ENCODE measurements at places on chromosomes 3 and 15.

DNA sequence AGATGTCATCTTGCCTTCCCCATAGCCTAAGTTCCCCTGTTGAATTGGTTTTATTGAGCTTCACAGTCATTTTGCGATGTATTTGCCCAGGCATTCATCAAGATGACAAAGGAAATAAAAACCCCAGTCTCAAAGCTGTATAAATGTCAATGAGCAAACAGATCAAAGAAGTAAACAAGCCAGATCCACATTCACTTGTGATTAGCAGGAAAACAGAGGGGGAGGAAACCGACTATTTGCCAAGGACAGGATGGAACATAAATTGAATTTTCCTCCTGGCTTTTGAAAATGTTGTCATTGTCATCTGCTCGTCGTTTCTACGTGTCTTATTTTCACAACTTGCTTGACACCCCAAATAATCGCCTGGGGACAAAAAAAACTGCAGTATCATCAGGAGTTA lies 83.5 kb downstream of the SV2B start:
- DNase-seq = no peak

- no peak for DNase-seq
These were observed 123.8 kb downstream of the SV2B start for GRCh38 chr15:91223863-91224262.

GRCh38 chr3:154193000-154193615 lies 71.9 kb downstream of the ARHGEF26 start:
- DNase-seq = no peak

DNA sequence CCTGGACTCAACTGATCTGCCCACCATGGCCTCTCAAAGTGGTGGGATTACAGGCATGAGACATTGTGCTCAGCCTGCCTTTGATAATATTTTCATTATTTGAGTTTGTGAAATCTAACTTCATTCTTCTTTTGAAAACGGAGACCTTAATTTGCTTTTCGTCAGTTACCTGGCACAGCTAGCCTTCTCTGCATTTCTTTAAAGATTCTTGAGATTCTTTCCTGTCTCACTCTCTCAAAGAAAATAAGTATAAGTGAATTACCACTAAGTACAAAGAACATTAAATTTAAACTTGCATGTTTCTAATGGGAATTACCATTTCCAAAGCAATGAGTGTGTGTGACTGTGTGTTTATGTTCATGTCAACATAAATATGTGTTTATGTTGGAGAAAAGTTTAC lies 187.9 kb downstream of the NFKBIZ start:
- DNase-seq = no peak

DNA sequence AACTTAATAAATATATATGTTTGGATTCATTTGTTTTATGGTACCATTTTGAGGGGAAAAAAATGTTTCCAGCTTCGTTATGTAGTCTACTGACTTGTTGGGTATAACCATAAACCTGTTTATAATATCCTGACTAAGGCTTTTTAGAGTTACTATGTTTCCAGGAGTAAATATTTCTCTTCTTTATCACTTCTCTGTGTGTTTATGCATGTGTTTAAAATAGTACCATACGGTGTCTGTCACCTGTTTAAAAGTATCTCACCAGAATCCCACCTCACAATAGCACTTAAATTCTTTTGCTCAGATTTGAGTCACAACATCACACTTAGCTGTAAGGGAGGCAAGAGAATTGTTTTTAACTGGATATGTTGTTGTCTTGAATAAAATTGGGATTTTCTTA lies 15.1 kb downstream of the LACTB start:
- DNase-seq = no peak

GRCh38 chr3:126546549-126547239 lies 12.0 kb downstream of the C3orf22 start:
- DNase-seq = no peak

DNA sequence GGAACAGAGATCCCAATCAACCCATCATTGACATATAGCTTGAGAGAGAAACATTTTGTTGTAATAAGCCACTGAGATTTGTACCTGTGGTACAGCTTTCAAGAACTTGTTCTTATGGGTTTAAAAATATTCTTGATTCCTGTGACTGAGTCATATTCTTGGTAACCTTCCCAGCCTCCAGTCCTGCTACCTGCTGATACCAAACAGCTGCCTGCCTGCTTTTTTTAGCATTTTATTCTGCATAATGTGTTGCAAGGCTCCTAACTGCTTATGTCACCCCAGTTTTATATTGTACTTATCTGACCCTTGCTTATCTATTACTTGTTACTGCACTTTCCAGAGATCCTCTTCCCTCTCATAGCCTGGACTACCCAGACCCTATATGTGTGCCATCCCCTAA lies 349.3 kb upstream of the SOX2 start:
- no peak for DNase-seq

- no peak for DNase-seq
These were observed 8.8 kb downstream of the DLL4 start for GRCh38 chr15:40937762-40938535.

DNA sequence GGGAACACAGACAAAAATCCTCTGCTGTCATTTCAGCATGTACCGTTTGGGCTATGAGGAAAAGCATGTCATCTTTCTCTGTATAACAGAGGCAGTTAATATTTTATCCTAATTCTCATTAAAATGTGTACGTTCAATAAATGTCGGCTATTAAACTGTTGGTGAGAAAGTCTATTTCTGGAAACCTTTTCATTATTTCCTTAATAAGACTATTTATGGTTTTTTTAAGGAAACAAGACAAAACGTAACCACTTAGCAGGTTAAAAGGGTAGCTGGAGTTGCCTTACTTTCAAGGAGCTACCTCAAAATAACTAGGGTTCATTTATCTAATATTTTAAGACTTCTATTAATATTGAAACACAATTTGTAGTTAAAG lies 1.8 kb upstream of the STT3B start:
- DNase-seq = no peak
